ENCODE measurements at places on chromosomes 1 and 21. TPM values are rescaled to one million over a fixed set of nuclear protein-coding genes. Genes with fewer than 3 reads are reported as not detected.

ZNF683 gene
- polyA plus RNA-seq = 0.04 TPM

OR2L5 gene
- polyA plus RNA-seq = not detected

RAB7B gene
- polyA plus RNA-seq = 0.65 TPM

TSSK3 gene
- polyA plus RNA-seq = 0.37 TPM
